CD4-positive, CD25-positive, alpha-beta regulatory T cell (primary cell): ENCODE measurements at places on chromosomes 11 and 22.
A peak's percentile ranks its signal among the peaks of the same experiment; 100 is the strongest.

- peak; percentile 32 for DNase-seq
Measured at GRCh38 chr11:113806406-113806805, 26.8 kb downstream of the CLDN25 start.

DNA sequence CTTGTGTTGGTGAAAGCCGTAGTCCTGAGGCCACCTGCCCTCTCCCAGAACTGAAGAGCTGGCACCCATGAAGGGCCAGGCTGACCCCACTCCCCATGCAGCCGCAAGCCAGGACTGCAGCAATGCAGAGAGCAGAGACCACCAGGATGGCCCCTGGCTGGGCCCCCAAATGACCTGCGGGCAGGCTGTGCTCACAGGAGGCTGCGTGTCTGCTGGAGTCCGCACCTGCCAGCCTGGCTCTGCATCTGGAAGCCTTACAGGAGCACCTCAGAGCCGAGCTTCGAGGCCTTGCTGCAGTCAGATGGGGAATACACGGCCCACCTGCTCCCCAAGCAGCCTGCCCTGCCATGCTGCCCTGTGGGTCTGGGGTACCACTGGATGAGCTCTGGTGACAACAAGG is 1336.8 kb downstream of the TBC1D22A start:
- no peak for DNase-seq

DNA sequence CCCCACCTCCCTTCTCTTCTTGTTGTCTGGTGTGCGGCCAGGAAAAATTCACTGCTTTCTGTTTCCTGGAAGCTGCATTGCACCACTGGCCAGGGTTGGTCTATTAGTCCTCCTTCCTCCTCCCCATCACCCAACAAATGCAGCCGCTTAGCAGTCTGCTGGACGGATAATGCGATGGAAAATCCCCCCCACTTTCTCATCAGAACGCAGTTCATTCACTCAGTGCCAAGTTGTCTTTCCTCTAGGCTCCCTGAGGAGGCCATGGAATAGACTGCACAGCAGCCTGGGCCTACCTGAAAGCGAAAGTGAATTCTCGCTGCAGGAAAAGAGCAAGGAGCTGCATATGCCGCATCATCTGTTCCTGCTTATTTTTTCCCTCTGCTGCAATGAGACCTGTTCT is 513.6 kb downstream of the METTL15 start:
- DNase-seq: no peak

DNA sequence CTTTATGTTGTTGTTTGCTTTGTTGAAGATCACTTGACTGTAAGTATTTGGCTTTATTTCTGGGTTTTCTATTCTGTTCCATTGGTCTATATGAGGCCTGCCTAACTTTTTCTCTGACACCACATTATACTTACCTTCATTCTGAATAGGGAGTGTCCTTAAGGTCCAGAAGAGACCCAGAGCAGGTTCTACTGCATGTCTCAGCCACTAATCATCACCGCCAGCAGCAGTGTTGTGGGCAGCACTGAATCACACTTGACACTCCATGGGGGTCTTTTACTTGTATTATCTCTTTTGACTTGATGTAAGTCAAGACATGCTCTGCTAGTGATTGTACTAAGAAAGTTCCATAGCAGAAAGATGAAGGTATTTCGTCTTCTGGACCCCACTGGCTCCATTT is 274.9 kb downstream of the TENM4 start:
- DNase-seq: no peak

GRCh38 chr11:17544181-17544622 is at the start of gene USH1C:
TSS of gene USH1C (minus strand) at chr11:17544416. CDS start at chr11:17544307, 109 bp downstream.
- DNase-seq: no peak

DNA sequence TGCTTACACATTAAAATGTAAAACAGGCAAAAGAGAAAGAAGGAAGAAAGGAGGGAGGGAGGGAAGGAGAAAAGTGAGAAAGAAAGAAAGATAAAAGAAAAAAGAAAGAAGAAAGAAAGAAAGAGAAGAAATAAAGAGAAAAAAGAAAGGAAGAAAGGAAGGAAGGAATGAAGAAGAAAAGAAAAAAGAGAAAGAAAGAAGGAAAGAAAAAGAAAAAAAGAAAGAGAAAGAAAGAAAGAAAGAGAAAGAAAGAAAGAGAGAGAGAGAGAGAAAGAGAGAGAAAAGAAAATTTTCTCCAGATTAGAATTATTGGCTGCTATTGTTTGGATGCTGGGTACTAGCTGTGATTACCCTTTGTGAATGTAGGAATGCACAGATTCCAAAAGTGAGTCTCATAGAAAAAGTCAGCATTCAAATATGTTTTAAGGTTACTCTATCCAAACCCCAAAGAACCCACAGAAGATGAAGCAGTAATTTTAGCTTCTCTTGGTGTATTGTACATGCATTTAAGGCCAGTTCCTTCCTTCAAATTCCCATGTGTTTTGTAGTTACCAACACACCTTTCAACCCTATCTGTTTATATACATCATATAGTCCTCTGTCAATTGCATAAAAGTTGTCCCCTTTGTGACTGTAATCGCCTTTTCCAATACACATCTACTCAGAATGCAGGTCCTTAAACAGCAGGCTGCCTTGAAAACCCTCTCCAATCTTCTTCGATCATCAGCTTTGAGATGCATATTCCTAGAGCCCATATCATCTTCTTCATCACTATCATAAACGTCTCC is 789 bp upstream of the FAM111A start:
- DNase-seq: no peak

DNA sequence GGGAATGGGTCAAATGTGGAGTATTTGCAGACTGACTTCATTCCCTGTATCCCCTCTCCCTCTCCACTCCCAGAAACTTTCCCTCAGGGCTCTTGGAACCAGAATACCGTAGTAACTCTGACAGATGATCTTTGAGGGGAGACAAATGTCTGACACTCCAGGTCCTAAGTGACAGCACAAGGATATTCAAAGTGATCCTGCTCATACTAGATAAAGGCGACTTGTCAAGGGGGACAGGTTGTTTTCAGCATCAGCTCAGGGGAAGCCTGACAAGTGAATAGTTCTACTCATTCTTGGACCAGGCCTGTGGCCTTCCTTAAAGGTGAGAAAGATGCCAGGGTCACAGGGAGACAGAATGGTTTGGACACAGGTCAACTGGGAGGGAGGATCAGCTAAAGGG is 92.8 kb downstream of the NXPE2 start:
- no peak for DNase-seq

DNA sequence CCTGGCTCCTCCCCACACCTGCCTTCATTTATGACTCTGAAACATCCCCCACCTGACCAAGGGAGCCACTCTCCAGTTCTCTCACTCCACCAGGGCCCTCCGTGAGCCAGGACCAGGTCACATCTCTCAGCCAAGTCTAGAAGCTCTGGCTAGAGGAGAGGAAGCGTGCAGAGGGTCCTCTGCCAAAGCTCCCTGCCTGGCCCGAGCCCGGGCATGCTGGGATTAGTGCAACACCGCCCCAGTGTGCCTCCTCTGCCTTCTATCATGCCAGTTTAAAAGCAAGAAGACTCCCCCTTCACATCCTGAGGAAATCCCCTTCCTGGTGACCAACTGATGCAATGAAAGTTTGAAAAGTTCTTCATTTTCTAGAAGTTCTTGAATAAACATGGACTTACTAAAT is 23.5 kb downstream of the TP53AIP1 start:
- DNase-seq: no peak

DNA sequence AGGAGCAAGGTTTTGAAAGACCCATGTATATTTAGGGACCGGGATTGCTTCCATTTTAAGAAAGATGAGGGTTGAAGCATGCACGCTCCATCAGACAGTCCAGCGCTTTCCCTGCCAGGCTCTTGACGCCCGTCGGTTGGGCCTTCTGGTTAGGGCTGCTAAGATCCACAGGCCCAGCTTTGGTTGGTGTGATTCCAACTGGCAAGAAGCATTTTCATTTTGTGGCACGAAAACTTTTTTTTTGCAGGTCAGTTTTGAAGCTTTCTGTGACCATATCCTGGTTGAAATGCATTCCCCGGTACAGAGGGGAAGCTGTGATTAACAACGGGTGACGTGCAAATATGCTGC is 34.3 kb upstream of the MPPED1 start:
- no peak for DNase-seq

DNA sequence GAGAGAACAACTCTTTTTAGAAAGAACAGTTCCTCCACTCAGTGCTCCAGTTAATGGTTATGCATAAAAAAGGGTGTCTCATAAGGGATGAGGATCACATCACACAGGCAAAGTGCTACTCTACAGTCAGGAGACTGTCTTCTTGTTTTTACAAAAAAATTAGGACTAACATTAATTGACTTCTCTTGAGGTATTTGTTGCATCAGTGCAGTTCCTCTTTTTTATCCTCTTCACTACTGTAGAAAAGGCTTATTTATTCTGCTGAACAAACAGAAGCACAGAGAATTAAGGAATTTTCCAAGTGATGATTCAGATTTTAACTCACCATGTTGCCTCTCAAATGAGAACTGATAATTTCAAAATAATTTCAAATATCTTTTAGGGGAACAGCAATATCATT is 1.9 kb downstream of the MMP8 start:
- no peak for DNase-seq

DNA sequence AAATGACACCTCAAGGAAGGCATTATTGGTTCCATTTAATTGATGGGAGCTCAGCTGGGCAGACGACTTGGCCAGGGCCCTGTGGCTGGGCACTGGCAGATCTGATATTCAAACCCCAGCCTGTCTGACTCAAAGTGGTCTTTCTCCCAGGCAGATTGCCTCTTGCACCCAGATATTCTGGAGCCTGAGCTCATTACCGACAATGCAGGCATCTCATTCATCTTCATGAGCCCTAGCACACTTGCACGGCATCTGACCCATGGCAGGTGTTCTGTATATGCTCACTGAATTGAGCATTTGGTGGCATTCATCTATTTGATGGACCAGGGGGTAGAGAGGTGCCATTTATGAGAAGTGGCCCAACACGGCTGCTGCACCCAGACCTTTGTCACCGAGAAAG is 193.1 kb downstream of the DSCAML1 start:
- no peak for DNase-seq

GRCh38 chr22:36409911-36410756 is 22.4 kb upstream of the MYH9 start:
- peak; percentile 73 for DNase-seq
